ENCODE measurements at places on chromosomes 6 and 20.

- DNase-seq: no peak
Observed at GRCh38 chr6:64733433-64733832, 973.6 kb downstream of the EYS start.

- peak; percentile 82 for DNase-seq
Observed at GRCh38 chr6:134517145-134517658, 199.3 kb upstream of the SGK1 start.

DNA sequence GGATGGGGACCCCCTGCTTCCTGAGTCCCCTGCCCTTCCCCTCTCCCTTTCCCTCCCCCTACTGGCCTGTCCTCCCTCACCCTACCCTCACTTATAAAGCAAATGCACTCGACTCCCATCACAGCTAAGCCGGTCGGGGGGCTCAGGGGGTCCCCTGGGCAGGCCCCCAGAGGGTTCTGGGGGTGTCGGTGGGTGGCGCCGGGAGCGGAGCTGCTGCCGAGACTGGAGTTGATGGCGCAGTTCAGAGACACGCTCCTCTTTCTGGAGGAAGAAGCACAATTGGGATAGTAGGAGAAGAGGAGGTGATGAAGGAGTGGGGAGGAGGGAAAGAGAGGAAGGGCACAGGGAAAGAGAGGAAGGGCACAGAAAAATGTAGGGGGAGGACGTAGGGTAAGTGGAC is 18.5 kb downstream of the OR2H2 start:
- no peak for DNase-seq

GRCh38 chr20:5146871-5147592 is 20.2 kb downstream of the CDS2 start:
- no peak for DNase-seq

DNA sequence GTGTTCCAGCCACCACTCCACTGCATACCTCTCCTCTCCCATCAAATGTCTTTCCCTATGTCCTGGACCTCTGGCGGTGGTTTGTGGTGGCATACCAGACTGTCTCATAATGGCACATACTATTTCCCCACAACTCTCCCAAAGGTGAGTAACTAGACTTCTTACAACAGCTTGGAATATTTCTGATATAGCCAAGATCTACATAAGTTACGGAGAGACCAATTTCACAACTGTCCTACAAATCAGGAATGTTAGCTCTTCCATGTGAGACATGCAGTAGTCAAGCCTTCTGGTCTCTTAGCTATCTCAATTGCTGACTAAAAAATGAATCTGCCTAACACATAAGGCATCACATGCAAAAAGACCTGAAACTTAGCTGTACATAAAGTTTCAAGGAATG is 588.9 kb downstream of the RNF144B start:
- no peak for DNase-seq

- DNase-seq: peak; percentile 85
Observed at GRCh38 chr6:32968867-32969684, 682 bp downstream of the BRD2 start.

DNA sequence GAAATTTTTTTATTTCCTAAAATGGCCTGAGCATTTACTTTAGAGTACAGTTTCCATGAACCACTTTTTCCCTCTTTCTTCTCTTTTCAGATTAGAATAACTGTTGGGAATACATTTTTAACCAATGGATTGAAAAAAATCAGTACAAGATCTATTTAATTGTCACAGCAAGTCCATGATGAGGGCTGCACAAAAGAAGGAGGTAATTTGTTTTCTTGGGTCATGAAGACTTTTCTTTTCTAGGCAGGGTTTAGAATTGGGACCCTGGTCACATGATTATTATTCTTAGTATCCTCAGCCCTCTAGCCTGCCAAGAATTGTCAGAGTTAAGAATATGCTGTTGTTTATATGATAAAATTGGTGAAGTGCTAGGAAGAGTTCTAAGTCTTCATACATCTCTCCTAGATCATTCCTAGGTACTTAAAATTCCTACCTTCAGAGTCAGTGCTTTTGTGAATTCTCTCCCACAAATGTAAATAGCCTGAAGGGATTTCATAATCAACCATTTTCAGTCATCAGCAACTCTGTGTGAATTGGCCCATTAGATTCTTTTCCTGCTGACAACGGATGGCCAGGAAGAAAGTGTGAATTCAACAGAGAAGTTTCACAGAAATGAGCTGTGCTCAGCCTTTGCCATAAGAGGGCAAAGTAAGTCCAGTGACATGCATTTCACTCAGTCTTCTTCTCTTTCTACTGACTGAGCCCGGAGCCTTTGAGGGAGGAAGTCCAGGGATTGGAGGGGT is 32.4 kb upstream of the TPBG start:
- DNase-seq: peak; percentile 45

DNA sequence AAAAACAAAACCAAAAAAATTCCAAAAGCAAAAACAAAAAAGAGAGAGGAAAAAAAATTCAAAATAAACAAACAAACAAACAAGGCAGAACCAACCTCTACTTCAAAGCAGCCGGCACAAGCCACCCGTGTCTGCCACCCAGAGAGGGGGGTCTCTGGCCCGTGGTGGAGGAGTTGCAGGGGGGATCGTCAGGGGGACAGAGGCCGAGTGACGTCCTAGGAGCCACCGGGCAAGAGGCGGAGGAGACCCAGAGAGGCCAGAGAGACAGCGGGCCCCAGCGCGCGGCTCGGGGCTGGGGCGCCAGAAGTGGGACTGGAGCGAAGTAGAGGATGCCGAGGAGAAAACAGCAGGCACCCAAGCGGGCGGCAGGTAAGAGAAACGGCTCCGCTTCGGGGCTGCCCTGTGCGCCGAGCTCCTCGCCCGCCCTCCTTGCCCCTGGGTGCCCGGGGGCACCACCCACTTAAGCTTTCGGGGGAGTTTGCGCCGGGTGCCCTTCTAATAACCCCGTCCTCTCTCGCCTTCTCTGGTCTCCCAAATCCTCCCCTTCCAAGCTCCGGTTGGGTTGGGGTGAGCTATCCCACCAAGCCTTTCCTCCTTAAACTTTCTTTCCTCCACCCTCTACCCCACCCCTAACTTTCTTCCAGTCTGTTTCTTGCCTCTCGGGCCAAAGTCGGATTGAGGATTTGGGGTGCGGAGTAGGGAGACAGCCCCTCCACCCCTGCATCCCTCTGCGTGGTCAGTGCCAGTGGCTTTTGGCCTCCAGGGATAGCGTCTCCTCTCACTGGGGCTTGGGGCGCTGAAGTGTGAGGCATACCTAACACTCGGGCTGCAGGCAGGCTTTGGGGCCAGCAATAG is 1.0 kb downstream of the TSHZ2 start:
- no peak for DNase-seq

- peak; percentile 50 for DNase-seq
Observed at GRCh38 chr6:137641474-137642077, 147.4 kb upstream of the OLIG3 start.

GRCh38 chr6:93293460-93293859 is 125.9 kb downstream of the EPHA7 start:
- DNase-seq: no peak

DNA sequence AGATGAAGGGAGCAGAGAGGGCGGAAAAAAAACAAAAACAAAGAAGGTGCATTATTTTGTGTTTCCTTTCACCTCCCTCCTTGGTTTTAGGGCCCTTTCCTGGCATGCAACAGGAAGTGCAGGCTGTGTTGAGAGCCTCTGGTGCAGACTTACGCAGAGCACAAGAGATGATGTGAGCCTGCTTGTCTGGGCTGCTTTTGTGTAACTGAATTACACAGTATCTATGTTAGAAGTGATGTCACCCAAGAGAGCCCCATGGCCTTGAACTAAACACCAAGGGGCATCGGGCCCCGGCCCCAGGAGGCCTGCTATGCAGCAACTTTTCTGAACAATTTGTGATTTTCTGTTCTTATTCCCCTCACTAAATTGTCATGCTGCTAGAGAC is 25.5 kb downstream of the GNAS start:
- no peak for DNase-seq

DNA sequence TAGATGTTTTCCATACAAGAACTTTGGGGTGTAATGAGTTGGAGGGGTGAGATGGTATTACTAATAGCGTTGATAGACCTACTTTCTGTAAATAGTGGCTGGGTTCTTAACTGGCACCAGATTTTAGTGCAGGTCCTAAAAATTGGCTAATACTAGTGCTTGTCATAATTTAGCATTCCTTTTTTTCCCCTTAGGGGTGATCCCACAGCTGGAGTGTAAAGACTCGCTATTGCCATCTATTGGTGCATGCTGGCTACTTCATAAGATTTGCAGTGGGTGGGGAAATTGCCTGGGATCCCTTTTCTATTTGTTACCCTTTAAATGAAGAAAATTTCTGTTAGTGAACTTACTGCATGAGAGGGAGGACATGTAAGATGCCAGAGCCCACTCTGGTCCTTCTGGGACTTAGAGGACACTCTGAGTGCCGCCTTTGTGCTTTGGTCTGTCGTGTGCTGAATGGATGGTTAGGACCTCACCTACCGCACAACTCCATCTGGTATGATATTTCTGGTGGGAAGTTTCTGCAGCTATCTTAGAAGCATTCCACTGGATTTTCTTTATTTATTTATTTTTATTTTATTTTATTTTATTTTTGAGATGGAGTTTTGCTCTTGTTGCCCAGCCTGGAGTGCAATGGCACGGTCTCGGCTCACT is 195.5 kb downstream of the JARID2 start:
- peak; percentile 59 for DNase-seq

GRCh38 chr6:156617376-156617775 is 159.8 kb upstream of the ARID1B start:
- DNase-seq: no peak

- DNase-seq: no peak
Observed at GRCh38 chr6:7145885-7146828, 38.4 kb downstream of the RREB1 start.
